Melanocyte of skin (primary cell): ENCODE measurements at places on chromosomes 13 and 19. TPM values are rescaled to one million over a fixed set of nuclear protein-coding genes. Genes with fewer than 3 reads are reported as not detected.

MAST1 gene
- 2.1 and 3.6 TPM in 2 replicates for total RNA-seq

GRIK5 gene
- total RNA-seq, result not detected in 2 replicates

SPC24 gene
- total RNA-seq, result 55.9 and 59.4 TPM in 2 replicates

ANGPTL4 gene
- total RNA-seq, result 0.31 and 0.33 TPM in 2 replicates

KLK10 gene
- total RNA-seq, result 0.69 TPM in 1 of 2 replicates, not detected in the other

GNG7 gene
- 1.7 and 2.9 TPM in 2 replicates for total RNA-seq

FAM216B gene
- not detected in 2 replicates for total RNA-seq

CARM1 gene
- total RNA-seq, result 38.9 and 41.6 TPM in 2 replicates

SIGLECL1 gene
- total RNA-seq, result not detected in 2 replicates

SCEL gene
- total RNA-seq, result 0.15 TPM in 1 of 2 replicates, not detected in the other

PSG5 gene
- not detected in 2 replicates for total RNA-seq

PRTN3 gene
- total RNA-seq, result not detected in 2 replicates

FOSB gene
- 0.46 and 0.67 TPM in 2 replicates for total RNA-seq

MEDAG gene
- 0.67 TPM in 1 of 2 replicates, not detected in the other for total RNA-seq

C5AR1 gene
- total RNA-seq, result 0.33 TPM in 1 of 2 replicates, not detected in the other

U2AF1L4 gene
- 2.8 and 6.2 TPM in 2 replicates for total RNA-seq

METTL21C gene
- not detected in 2 replicates for total RNA-seq

NUFIP1 gene
- 4.6 and 6.3 TPM in 2 replicates for total RNA-seq

SMARCA4 gene
- total RNA-seq, result 64.7 and 106 TPM in 2 replicates

CATSPERD gene
- total RNA-seq, result not detected in 2 replicates

UPK1A gene
- total RNA-seq, result not detected in 2 replicates

ZNF430 gene
- total RNA-seq, result 4.8 and 9.1 TPM in 2 replicates

FUT1 gene
- total RNA-seq, result 0.34 and 1.1 TPM in 2 replicates

CTXN1 gene
- total RNA-seq, result 0.33 and 0.62 TPM in 2 replicates

FREM2 gene
- 0.33 and 1.1 TPM in 2 replicates for total RNA-seq

S1PR5 gene
- not detected in 2 replicates for total RNA-seq

MYO16 gene
- 2.3 and 4.0 TPM in 2 replicates for total RNA-seq

LCP1 gene
- total RNA-seq, result 5.1 and 10.3 TPM in 2 replicates
